ENCODE measurements at places on chromosomes 2 and 18.

- no peak for DNase-seq
Measured at GRCh38 chr18:57131782-57132181, 15.1 kb upstream of the BOD1L2 start.

DNA sequence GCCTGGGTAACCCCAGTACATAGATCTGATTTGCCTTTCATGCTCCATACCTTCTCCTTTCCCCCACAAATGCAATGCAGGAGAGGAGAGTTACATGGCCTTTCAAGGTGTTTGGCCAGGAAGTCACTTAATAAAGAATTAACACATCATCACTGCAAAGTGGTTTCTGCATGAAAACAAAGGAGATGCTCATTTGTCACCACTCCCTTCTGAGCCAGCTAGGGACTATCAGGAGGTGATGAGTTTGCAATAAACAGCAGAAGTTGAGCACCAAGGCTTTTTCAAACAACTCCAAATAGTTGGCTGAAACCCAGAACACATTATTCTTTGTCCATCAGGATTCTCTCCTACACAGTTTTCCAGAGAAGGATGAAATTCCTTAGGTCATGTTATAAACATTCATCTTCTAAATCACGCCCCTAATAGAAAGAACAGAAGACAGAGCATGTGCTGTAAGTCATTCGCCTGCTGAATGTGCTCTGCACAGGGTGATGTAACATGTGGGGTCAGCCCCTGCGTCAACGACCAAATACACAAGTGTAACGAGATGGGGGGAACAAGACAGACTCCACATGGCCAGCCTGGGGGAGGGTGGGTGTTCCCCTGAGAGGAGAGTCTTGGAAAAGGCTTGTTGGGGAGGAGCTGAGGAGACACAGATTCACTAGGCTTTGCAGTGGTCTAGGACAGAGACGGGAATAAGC lies 87.3 kb upstream of the RMDN2 start:
- DNase-seq, result no peak

DNA sequence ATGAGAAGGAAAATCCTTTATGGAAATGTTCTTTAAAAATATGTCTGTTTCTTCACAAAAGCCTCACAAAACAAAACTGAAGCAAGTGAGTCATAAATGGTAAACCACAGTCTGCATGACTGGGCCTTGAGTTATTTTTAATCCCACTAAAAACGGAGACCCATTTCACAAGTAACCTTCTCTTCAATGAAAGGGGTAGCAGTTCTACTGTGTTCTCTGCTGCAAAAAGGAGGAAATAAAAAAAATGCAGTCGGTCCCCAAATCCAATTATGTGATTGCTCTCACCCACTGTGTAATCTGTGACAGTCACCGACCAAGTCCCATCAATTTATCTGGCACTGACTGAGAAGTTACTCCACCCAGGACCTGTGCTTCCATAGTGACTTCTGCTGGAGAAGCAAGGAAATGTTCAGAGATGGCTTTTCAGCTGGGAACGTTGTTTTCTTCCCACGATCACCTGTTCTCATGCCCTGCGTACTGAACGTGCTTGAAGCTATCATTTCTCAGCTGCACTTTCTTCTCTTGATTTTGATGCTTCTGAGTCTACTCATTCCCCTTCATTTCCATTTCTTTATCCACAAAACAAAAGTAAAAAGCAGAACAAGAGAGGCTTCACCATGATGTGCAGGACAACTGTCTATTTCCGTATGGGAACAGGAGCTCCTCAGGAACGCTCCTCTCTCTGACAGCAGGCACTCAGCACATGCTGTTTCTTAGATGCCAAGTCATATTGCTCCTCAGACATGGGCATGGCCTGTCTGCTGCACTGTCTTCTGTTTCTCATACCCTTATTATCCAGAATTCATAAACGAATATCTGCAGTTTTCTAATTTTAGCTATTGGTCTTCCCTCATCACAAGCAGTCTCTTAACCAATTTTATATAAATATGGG lies 80.0 kb upstream of the TMEM200C start:
- no peak for DNase-seq

DNA sequence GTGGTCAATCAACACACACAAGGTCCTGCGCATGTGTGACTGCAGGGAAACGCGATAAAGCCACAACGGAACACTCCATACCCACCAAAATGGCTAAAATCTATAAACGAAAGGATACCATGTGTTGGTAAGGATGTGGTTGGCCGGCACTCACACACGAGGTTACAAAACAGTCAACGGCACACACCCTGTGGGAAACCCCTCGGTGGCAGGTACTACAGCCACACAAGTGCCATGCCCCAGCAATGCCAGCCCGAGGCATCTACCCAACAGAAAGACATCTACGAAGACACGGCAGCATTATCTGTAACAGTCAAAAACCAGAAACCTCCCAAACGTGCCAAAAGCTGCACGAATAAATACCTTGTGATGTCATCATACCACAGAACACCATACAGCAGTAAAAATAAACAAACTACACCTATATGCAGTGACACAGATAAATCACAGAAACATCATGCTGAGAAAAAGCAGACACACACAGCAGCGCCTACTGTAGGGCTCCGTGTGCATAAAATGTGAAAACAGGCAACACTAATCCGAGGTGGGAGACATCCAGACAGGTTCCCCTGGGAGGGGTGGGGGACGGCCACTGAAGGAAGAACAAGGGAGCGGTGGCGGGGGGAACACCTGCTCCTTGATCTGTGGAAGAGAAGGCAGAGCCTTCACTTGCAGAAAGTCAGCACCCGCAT lies 36.7 kb downstream of the HDAC4 start:
- DNase-seq, result no peak

DNA sequence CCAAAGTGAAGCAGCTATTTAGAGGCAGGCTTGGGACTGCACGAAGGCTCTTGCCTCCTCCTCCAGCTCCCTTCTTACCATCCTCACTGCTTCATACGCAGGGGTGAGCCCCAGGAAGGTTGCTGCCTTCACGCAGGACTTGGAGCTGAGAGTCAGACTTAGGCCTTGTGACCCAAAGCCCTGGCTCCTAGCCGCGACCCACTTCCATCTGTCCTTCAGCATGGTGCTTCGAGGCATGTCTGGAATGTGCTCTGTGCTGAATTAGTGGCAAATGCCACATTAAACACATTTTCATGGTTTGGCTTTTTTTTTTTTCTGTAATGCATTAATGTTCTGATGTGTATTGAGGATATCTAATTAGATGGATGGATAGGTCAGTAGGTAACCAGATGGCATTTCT lies 37.5 kb downstream of the ITGB1BP1 start:
- DNase-seq, result no peak

GRCh38 chr2:7574385-7574784 lies 657.2 kb downstream of the RNF144A start:
- DNase-seq, result no peak

- DNase-seq, result no peak
Measured at GRCh38 chr2:18214936-18215335, 336.5 kb downstream of the KCNS3 start.

- DNase-seq, result no peak
Measured at GRCh38 chr2:149023091-149023490, 15.4 kb upstream of the LYPD6B start.

DNA sequence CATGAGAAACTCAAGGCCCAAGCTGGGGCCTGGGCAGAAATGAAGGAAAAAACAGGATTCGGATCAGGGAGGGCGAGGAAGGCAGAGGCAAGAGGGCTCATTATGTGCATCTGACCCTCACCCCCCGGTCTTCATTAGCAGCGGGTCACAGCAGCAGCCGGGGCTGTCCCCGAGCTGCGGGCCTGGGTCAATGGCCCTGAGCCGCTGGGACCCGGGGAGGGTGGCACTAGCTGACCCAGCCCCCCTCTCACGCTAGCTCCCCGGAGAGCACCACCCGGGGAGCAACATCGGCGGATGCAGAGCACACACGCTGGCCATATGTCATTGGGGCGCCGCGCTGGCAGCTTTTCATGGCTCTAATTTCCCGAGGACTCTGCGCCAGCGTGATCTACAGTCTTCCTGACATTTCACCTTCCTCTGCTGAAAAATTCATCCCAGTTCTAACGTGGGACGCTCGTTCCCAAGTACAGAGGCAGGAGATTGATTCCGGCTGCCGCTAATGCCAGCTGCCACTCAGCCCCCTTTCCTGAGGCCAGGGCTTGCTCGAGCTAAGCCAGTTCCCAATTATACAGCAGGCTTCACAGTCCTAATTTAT lies 63.7 kb downstream of the EIPR1 start:
- DNase-seq, result no peak

DNA sequence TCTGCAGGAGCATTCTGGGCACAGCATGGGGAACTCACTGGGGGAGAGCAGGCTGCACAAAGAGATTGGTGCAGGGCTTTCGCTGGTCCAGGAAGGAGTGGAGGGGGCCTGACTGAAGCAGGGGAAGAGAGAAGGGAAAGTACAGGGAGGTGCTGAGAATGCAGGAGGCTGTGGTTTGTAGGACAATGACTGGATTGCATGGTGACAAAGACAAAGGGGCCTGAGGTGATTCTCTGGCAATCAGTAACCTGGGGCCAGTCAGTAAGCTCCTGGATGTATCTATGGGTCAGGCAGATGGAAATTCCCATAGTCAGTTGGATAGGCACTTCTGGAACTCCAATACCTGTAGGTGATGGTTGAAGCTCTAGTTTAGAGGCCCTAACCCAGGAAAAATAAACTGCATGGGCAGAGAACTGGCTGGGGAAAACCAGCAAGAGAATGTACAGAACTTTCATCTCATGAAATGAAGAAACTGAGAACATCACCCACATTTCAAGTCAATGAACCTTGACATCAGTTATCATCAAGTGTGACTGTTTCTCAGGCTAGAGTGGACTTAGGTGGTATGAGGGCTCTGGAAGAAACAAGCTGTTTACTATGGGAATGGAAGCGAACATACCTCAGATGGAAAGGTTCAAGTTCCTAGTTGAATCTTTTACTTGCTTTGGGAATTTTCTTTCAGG lies 193.2 kb downstream of the TPGS2 start:
- no peak for DNase-seq

- DNase-seq, result no peak
Measured at GRCh38 chr18:21277578-21277977, 35.5 kb downstream of the GREB1L start.

DNA sequence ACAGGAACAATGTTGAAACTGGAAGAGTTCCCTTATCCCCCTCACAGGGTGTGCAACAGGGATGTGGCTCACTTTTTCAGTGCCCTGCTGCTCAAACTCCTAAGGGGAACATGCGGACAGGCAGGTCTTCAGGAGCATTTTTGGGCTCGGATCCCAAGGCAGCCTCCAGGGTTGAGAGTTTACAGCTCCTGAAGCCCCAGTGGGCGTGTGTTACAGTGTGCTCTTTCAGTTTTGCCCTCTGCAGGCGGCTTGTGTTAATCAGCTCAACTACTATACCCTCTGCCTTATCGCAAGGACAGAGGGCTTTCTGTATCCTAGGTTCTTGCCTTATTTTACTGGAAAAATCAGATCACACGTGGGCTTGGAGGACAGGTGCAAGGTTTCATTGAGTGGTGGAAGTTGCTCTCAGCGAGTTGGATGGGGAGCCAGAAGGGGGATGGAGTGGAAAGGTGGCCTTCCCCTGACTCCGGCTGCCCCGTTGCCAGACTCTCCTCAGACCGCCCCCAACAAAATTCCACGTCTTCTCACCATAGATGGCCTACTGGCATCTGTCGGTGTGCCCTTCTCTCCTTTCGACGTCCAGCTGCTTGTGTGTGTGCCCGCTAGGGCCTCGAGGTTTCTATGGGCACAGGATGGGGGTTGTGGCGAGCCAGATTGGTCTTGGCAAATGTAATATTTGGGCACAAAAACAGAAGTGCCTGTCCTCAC lies 541.9 kb downstream of the TMX3 start:
- no peak for DNase-seq

- no peak for DNase-seq
Measured at GRCh38 chr2:129925381-129925780, 54.1 kb upstream of the RAB6C start.

DNA sequence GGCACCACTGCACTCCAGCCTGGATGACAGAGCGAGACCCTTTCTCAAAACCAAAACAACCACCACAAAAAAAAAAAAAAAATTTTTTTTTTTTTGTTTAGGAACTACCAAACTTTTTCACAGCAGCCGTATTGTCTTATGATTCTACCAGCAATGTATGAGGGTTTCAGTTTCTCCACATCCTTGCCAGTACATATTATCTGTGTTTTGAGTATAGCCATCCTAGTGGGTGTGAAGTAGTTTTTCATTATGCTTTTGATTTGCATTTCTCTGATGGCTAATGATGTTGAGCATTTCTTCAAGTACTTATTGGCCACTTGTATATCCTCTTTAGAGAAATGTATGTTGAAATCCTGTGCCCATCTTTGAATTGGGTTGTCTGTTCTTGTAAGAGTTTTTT lies 51.7 kb downstream of the COX7A2L start:
- no peak for DNase-seq

- no peak for DNase-seq
Measured at GRCh38 chr18:77905449-77906055, 655.9 kb downstream of the GALR1 start.

GRCh38 chr2:10071176-10071575 lies 9.0 kb downstream of the CYS1 start:
- no peak for DNase-seq

DNA sequence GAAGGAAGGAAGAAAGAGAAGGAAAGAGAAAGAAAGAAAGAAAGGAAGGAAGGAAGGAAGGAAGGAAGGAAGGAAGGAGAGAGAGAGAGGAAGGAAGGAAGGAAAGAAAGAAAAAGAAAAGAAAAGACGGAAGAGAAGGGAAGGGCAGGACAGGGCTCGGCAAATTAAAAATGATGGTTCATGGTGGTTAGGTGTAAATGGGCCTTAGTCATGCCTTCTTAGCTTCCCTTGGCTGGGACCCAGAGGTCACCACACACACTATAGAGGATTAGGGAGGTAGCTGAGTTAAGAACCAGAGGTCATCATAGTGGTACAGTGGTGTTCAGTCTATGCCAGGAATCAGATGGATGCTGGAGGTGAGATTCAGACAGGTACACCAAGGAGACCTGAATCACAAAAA lies 9.3 kb upstream of the ATL2 start:
- no peak for DNase-seq

GRCh38 chr18:63953811-63954210 lies 4.7 kb downstream of the HMSD start:
- no peak for DNase-seq

GRCh38 chr2:38436227-38436664 lies 59.2 kb upstream of the ATL2 start:
- no peak for DNase-seq

DNA sequence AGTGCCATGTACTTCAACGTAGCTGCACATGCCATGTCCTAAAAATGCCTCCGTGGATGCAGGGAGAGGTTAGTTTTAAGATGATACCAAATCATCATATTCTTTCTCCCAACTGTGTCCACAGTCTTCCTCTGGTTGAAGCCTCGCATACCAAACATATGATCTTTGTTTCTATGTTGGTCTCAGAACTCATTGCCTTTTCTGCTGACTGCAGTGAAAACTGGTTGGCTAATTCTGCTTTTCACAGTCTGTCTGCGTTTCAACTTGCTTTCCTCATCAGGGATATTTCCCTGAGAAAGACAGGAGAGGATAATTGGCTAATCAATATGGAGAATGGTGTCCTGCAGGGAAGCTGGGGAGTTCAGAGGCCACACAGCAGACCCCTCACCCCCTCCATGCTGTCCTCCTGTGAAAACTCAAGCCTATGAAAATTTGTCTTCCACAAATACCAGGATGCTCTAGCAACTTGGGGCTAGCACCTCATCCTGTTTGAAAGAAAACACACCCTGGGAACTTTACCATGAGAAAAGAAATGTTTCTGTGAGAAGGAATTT lies 192.2 kb upstream of the PXDN start:
- DNase-seq, result no peak

GRCh38 chr2:219171231-219171651 lies 1.4 kb upstream of the SLC23A3 start:
- DNase-seq, result no peak

- DNase-seq, result no peak
Measured at GRCh38 chr18:1539276-1539675, 634.6 kb downstream of the ADCYAP1 start.

- no peak for DNase-seq
Measured at GRCh38 chr2:203596183-203596582, 61.1 kb upstream of the RAPH1 start.

All from left forelimb (tissue), 1 donor.